Astrocyte (in vitro differentiated cells and primary cell): ENCODE measurements at places on chromosomes 3 and 15.

DNA sequence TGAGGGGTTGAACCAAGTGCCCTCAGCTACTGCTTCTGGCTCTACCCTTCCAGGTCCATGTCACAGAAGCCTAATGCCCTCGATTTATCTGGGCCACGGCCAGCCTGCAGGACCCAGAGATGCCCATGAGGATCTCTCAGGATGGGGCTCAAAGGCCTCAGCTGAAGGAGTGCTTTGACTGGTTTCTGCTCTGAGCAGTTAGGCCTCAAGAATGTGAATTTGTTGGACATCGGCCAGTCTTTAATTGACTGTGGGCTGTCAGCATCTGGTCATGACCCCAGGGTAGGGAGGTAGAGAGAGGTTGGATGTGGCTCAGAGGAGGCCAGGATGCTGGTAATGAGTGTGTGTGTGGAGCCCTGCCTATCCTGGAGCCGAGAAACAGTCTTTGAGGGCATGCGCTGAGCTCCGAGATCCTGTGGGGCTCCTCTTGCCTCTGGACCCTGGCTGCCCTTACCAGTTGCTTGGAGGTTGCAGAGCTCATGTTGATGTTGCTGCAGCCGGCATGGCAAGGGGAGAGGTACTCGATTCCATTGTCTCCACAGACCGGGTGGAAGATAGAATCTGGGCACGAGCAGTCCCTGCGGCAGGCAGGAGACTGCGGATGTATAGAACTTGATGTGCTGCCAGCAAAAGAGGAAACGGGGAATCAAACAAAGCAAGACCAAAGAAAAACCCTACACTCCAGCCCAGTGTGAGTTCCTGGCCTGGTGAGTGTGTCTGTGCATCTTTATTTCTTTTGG is 49.1 kb upstream of the RAB6B start:
- DNase-seq, result peak; percentile 93

- no peak for DNase-seq
These were observed 21.3 kb upstream of the HCN4 start for GRCh38 chr15:73389971-73390544.

DNA sequence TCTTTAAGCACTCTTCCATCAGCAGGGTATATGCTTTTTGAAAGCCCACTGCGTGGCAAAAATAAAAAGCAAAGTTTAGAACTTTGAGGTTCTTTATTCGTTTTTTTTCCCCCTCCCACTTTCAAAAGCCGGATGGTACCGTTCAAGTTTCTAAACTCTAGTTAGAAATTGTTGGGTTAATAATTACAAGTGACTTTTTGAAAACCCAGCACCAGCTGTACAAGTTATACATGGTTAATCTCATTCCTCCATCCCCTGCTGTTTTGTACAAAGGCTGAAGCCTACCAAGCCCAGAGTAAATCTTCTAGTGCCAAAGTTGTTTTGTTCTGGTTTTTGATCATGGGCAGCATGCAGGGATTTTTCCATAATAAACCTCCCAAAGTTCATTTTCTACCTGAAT is 48.6 kb downstream of the WDR72 start:
- DNase-seq, result no peak

GRCh38 chr3:77370413-77370812 is 330.5 kb downstream of the ROBO2 start:
- DNase-seq, result peak; percentile 58

GRCh38 chr3:11477407-11477911 is 166.3 kb downstream of the VGLL4 start:
- peak; percentile 98 for DNase-seq

DNA sequence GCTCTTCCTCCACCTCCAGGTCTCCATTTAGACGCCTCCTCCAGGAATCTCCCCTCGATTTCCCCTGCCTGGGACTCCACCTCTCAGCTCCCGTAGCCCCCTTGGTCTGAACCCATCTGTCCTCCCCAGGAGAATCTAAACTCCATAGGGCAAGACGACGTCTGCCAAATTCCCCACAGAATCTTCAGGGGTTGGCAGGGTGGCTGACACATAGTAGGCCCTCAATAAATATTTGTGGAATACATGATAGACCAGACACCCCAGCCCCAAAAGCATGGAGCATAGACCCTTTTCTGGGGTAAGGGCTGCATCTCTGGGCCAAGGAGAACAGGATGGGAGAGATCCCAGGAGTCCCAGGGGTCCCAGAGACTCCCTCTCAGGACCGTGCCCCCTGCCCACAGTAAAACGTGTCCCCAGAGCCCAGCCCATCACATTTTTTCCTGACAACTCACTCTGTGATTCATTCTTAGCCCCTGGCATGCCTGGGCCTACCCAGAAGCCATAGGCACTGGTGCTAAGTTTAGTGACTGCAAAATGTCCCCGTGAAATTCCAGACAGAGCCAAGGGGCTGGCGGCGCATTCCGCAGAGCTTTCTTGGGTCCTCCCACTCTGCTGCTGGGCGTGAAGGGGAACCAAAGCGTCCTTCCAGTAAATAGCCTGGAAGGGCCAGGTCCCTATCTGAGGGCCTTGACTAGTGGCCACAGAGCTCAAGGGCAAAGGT is 78.0 kb upstream of the SLC6A6 start:
- no peak for DNase-seq

DNA sequence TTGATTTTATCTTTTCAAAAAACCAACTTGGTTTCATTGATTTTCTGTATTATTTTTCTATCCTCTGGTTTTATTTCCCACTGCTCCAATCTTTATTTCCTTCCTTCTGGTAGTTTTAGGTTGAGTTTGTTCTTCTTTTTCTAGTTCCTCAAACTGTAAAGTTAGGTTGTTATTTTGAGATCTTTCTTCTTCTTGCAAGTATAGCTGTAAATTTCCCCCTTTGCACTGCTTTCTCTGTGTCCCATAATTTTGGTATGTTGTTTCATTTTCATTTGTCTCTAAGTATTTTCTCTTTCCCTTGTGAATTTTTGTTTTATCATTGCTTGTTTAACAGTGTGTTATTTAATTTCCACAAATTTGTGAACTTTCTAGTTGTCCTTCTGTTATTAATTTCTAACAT is 120.0 kb downstream of the PLD1 start:
- DNase-seq, result no peak

DNA sequence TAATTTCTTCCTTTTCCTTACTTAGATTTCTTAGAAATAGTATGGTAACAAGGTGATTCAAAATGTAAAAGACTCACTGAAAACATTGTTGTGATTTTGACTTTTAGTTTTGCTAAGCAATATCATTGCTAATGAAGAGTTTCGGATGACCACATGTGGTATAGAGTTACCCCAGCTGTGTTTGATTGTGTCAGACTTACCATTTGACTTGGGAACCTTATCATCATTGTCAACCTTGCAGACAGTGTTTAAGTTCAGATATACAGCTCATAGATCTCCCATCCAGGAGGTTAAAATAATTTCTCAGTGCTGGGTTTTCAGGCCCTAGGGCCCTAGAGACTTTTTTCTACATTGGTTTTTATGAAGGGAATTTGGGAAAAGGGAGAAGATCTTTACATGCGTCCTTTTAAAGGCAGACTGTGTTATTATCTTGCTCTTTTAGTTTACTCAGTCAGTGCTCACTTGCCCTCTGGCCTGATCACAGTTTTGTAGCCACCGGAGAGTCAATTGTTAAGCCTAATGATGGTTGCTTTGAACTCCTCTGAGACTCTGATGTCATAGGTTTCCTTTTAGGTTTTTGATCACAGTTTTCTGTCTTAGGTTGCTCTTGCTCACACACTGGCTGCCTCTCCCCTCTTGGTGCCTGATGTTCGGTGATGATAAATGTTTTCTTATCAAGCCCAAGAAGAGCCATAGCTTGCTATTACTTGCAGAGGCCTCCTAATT is 133.5 kb upstream of the ZPLD1 start:
- DNase-seq, result no peak

GRCh38 chr3:177959188-177959587 is 577.0 kb upstream of the KCNMB2 start:
- DNase-seq, result no peak

- DNase-seq, result no peak
These were observed 243.2 kb downstream of the MBNL1 start for GRCh38 chr3:152511904-152512303.

- DNase-seq, result no peak
These were observed 85.1 kb upstream of the TRA2B start for GRCh38 chr3:186022931-186023330.

- DNase-seq, result peak; percentile 19
These were observed 218.9 kb downstream of the PLOD2 start for GRCh38 chr3:145942052-145942451.
